Activated CD8-positive, alpha-beta memory T cell treated with anti-CD3 and anti-CD28 coated beads for 24 hours (primary cell): ENCODE measurements at places on chromosomes 7 and 10.

DNA sequence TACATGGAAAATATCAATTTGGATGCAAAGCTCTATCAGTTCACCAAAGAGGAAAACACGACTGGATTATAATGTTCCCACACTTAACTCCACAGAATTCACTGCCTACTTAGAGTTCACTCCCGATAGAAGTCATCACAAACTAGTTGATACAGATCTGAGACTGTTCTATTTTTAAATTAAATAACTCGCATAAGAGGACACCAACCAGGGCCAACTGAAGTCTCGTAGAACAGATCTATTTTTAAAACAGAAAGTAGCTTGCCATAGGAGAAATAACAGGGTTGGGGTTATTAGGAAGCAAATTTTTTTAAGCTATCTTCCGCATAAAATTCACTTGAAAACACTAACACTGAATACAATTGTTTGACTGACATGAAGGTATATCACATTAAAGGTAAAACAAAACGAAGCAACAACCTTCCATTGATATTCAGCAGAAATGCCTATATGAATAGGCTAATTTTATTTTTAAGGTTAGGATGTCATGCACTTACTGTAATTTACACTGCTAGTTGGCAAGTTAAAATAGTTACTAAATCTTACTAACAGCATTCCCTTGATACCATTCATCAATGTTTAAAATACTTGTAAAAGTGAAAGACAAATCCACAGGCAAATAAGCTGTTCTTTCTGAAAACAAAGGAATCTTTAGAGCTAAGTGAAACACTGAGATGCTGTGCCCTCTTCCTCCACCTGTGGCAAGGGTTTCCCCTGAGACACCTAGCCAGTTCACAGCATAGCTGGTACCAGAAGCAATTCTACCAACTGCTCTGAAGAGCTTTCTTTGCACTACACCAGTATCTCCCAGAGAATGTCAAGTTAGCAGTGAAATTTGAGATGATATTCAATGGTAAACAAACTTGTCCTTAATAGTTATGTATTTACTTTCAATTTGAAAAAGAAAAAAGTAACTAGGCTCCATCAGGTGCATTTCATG is 186.7 kb upstream of the ANK3 start:
- DNase-seq: no peak

DNA sequence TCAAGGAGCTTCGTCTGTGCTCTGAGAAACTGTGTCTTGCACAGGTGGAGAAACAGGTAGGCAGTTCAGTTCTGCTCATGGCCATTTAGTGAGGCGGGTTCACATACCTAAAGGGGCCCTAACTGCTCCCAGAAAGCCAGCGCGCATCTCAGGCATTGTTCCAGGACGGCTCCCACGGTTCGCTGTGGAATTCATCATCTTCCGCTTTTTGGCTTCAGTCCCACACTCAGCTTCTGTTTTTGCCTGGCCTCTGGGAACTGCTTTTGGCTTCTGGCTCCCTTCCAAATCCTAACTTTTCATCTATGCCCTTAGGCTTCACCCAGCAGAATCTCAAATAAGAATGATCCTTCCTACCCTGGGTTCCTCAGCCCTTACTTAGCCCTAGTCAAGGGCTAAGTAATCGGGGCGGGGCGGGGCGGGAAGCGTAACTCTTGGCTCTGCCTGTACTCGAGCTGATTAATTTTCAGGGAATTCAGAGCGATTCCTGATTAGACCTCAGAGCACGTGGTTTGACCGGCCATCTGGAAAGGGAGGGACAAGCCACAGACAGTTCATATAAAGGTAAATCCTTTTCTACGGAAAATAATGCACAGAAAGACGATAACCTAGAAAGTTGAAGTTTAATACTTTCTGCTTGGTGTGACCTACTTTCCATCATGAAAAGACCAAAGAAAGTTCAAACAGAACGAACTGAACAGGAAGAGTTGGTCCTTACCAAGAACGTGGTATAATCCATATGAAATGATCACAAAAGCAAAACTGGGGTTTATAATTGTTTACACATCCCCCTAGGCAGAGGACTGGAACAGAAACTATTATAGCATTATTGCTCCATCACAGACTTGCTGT is 105.7 kb downstream of the ST8SIA6 start:
- DNase-seq: no peak

GRCh38 chr7:27991006-27991528 is 189.5 kb downstream of the JAZF1 start:
- no peak for DNase-seq

- no peak for DNase-seq
Measured at GRCh38 chr7:154373956-154374355, 321.8 kb downstream of the DPP6 start.

- no peak for DNase-seq
Measured at GRCh38 chr7:158272091-158272490, 315.5 kb downstream of the PTPRN2 start.

DNA sequence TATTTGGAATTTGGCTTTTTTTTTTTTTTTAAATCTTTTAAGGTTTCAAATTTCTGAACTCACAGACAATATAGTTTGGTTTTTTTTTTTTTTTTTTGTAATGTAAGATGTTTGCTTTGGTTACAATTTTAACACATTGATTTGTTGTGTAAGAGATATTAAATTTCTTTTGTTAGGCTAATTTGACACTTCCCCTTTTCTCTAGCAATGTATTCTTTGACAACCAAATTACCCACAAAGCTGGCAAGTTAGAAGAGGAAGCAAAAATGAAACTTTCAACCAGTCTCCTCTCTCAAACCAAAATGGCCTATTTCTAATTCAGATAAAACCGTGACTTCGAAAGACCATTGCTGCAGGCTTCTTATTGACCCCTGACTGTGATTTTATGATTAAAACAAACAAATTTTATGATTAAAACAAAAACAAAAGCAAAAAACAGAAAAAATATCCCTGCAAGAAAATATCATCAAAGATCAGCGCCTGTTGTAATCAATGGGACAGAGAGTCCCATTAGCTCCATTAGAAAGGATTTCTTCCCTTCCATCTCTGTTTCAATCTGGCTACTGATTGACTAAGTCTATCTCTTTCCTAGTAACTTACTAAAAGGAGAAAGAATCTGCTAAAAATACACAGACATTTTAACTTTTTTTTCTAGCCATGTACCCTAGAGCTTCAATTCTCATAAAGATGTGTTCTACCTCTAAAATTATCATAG is 489.2 kb downstream of the MDFIC start:
- DNase-seq: no peak

- DNase-seq: peak; percentile 77
Measured at GRCh38 chr7:45001138-45001694, 1.2 kb downstream of the CCM2 start.

- DNase-seq: no peak
Measured at GRCh38 chr10:103849880-103850571, 5.3 kb downstream of the SH3PXD2A start.

GRCh38 chr7:123966936-123967335 is 41.9 kb downstream of the SPAM1 start:
- no peak for DNase-seq

- no peak for DNase-seq
Measured at GRCh38 chr7:148334959-148335577, 255.5 kb upstream of the C7orf33 start.

- no peak for DNase-seq
Measured at GRCh38 chr7:89072081-89072480, 276.5 kb upstream of the TEX47 start.

- DNase-seq: no peak
Measured at GRCh38 chr7:112963634-112964033, 123.0 kb downstream of the GPR85 start.

DNA sequence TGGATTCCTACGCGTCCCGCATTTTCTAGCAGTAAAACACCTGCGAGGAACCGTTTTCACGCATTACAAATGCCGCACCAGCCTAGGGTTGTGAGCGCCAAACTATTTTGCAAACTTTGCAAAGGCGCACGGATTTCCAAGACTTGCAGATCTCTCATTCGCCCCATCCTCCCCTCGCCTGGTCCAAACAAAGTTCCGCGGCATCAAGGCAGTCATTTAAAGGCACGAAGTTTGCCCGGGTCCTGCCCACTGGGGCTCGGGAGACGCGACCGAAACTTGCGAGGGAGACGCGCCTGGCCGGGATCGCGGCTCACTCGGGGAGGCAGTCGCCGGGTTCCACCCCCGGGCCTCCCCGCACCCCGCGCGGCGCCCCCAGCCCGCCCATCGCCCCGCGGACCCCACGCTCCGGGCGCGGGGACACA is 613 bp downstream of the USP6NL start:
- DNase-seq: peak; percentile 72
